Activated CD4-positive, alpha-beta T cell treated with anti-CD3 and anti-CD28 coated beads, Interleukin-2, amount 50 U/mL, for 48 hours (primary cell): ENCODE measurements at places on chromosomes 6 and 20.

- no peak for DNase-seq
These were observed 95.7 kb upstream of the HMGCLL1 start for GRCh38 chr6:55674672-55675071.

- DNase-seq: no peak
These were observed 118.7 kb downstream of the NFATC2 start for GRCh38 chr20:51423810-51424209.

- DNase-seq: peak; percentile 69
These were observed 41.8 kb downstream of the FARS2 start for GRCh38 chr6:5302995-5303622.

GRCh38 chr6:148103436-148103835, 239.2 kb upstream of the SASH1 start:
- no peak for DNase-seq

DNA sequence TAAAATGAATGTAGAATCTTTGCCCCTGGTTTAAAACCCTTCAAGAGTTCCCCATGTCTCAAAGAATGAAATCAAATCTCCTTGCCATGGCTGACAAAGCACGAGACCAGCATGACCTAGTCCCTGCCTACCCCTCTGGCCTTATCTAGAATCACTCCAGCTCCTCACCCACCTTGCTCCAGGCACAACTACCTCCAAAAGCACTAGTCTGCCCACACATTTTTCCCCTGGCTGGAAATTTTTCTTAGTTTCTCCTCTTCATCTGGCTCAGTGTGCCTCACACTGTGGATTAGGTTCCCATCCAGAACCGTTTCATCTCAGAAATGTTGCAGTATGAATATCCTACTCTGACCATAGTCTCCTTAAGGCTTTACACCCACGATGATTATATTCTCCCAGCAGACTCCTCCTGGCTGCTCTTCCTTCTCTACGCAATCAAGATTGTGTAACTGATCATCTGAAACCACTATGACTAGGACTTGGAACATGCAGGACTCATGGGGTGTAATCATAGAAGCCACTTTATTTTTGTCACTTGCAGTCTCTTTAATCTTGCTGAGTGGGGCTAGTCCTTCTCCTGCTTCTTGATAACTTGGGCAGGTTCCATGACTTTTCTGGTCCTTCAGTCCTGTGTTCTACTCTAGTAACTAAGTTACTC, 7.8 kb upstream of the MRS2 start:
- DNase-seq: no peak

GRCh38 chr6:100228834-100229441, 234.9 kb upstream of the MCHR2 start:
- DNase-seq: peak; percentile 68

- no peak for DNase-seq
These were observed 30.4 kb downstream of the PREX1 start for GRCh38 chr20:48797275-48797825.

- peak; percentile 13 for DNase-seq
These were observed 27.4 kb upstream of the APCDD1L start for GRCh38 chr20:58542411-58543095.

DNA sequence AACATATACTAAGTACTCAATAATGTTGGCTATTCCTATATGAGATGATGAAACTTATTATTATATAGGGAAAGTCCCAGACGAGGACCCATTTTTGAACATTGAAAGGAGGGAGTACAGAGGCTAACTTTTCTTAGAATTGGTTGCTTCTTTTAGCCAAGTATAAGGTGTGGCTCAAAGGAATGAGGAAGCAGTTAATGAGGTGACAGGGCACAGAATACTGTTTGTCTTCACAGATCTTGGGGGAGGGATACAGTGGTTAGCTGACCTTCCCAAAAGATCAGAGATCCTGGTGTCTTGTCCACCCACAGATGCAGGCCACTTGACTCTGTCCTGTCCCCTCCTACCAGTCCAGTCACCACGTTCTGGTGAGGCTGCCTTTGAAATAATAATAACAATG, 67.8 kb upstream of the EPB41L1 start:
- no peak for DNase-seq

DNA sequence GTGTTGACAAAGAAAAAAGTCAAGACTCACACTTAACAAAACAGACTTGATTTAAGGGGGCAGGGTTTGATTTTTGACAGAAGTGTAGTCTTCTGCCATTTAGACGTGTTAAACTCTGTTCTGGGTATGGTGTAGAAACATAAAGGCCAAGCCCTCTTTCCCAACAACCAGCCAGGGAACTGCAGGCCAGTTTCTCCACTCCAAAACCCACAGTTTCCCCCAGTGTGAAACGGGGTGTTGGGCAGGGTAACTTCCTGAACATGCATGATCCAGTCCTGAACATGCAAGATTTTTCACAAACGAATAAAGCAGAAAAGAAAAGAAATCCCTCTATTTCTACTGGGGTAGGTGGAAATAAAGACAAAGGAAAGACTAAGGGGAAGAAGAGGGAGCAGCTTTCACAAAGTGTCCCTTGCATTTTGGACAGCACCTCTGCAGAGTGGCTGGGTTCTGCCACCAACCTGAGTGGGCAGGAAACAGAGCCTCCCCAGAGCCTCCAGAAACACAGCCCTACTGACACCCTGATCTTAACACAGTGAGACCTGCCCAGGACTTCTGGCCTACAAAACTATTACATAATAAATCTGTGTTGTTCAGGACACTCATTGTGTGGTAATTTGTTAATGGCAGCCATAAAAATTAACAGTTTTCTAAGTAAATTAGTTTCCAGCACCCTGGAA, 7.5 kb downstream of the APMAP start:
- DNase-seq: no peak

- no peak for DNase-seq
These were observed 50.8 kb downstream of the BCAS4 start for GRCh38 chr20:50845566-50846215.

DNA sequence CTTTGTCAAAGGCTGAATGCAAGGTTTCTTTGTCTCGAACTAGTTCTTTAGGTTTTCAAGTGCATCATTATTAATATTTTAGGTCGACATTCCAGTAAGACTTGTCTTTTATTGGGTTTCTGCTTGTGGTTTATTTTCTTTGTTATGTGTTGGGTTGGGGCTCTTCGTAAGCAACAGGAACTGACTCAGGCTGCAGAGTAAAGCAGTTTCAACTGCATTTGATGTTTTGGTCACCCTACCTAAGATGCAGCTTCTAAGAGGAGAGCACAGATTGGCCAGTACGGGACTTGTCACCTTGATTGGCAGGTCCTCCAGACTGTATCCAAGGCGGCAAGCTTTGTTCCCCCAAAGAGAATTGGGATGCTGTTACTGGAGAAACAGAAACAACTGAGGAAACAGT, 149.5 kb upstream of the SULF2 start:
- no peak for DNase-seq

DNA sequence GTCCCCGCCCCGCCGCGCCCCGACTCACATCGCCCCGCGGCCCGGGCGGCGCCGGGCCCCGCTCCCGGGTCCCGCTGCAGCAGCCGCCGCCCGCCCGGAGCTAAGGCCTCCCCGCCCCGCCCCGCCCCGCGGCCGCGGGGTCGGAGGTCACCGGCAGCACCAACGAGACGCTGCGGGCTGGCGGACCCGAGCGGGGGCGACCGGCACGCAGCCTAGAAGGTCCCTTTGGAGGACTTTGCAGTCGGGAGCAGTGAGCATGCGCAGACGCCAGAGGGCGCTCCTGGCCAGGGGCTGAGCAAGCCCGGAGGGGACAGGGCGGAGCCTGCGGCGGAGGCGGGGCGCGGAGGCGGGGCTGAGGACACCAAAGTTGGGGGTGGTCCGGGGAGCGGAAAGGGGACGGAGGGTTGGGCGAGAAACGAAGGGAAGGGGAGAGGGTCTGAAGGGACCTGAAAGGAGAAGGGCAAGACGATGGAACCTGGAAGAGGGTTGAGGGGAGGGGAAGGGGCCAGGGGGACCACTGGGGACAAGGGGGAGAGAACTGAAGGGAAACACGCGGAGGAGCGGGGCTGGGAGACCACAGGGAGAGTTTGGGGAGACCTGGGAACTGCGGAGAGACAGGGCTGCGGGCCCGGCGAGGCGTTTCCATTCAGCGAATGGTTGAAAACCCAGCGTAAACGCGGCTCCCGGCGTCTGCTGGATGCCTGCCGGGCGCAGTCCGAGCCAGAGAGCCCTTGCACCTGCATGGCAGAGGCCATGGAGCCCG, at the start of gene FRS3:
Gene FRS3 (minus strand): TSS at position 113 of the 763 bp plus-strand sequence. CDS start 2,913 bp downstream, outside the sequence.
- peak; percentile 100 for DNase-seq

GRCh38 chr20:6295127-6295866, 172.5 kb upstream of the FERMT1 start:
- DNase-seq: no peak

DNA sequence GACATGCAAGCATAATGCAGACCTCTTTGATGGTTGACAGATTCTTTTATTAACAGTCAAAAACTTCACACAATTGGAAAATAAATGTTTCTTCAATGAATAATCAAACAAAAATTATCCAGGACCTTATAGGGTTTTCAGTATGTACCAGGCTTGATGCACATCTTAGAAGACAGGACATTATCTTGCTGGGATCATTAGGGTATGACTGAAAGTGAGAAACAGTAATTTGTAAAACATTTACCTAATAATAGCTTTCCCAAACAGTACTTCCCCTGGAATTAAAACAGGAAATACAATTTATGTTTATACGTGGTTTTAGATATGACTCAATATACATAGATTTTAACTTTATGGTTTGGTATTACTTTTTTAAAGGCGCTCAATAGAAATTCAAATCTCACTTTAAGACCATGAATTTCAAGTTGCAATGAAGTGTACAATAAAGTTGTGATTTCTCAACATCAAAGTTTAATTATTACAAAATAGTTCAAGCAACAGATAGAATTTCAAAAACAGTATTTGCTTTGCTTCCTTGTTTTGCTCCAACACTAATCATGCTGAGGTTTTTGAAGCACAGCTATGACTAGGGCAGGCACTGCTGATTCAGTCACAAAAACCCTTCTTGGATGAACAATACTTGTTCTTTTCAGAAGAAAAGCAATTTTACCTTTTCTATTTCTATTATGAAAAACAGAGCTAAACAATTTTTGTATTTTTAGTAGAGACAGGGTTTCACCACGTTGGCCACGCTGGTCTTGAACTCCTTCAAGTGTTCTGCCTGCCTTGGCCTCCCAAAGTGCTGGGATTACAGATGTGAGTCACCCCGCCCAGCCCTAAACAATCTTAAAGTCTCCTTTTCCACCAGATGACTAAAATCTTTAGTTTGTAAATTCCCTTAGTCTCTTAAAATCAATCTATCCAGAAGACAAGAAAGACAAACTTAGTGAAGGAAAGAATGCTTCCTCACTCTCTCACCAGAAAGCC, 13.7 kb downstream of the SOD2 start:
- DNase-seq: peak; percentile 53

DNA sequence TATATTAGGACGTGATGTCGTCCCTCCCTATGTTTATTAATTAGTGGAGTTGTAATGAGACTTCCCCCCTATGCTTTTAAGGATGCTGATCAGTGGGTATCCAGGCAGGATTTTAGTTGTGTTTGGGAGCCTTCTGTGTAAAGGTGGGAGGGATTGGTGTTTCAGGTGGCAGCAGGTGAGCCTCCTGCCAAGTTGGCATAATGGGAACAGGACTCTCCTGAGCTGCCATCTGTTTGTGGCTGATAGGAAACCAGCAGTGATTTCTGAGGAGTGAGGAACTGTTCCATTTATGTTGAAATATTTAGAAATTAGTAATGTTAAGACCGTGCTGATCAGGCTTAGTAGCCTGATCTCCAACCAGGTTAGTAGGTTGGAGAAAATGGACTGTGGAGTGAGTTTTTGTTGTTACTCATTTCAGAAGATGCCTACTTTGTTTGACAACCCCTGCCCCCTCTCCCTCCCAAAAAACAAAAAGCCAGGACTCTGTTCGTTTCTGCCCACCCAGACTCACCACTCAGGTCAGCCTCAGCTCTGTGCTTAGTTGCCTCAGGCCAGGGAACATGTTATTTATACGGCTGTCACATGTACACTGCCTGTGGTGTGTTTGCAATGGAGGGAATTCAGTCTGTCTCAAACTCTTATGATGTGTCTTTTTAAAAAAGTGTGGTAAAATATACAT, 55.4 kb upstream of the TULP4 start:
- DNase-seq: no peak

- peak; percentile 21 for DNase-seq
These were observed 12.9 kb upstream of the TLDC2 start for GRCh38 chr20:36862857-36863668.

- no peak for DNase-seq
These were observed 598 bp downstream of the OGFR start for GRCh38 chr20:62805155-62805710.

GRCh38 chr6:12060780-12061609, 48.9 kb downstream of the HIVEP1 start:
- peak; percentile 67 for DNase-seq
